ENCODE measurements at places on chromosomes 11 and 22.

DNA sequence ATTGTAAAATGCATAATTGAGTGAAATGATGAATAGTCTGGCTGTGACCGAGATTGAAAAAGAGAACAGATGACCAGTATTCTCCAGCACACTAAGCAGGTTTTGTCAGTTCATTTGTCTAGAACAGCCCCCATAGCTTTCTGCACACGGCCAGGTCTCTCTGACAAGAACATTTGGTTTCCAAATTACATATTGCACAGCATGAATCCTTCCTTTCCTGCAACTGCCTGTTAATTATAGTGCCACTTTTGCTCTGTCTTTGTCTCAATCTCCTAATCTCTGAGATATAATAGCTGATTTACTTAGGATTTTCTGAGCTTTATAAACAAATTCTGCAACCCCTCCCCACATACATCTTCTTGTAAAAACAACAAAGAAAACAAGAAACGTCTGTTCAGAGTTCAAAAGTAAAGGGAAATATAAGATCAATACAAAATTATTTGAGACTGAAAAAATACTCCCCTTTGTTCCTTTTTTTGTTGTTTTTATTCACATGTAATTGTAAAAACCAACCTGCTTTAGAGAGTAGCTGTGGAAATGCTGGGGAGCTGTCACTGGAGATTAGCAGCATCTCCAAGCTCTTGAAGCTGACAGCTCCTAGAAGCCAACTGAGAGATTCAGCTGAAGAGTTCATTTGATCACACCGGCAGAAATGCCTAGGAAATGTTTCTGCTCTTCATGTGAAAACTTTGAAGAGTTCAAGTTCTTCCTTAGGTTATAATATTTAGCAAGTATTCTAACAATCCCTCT is 998.1 kb downstream of the DLG2 start:
- no peak for DNase-seq

DNA sequence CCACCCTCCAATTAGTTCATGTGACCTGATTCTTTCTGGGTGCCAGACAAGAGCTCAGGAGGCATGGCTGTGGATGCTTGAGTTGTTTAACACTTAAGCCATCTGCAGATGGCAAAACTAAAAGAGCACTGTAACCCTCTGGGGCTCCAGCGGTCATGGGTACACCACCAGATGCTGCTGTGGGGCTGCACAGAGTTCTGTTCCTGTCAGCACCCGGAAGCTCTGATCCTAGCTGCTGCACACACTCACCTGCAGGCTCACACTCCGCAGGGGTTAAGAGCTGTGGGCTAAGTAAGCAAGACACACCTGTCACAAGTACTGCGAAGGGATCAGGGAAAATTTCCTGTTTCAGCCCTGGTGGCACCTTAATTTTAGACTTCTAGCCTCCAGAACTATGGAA is 307.8 kb downstream of the C11orf87 start:
- DNase-seq = no peak

DNA sequence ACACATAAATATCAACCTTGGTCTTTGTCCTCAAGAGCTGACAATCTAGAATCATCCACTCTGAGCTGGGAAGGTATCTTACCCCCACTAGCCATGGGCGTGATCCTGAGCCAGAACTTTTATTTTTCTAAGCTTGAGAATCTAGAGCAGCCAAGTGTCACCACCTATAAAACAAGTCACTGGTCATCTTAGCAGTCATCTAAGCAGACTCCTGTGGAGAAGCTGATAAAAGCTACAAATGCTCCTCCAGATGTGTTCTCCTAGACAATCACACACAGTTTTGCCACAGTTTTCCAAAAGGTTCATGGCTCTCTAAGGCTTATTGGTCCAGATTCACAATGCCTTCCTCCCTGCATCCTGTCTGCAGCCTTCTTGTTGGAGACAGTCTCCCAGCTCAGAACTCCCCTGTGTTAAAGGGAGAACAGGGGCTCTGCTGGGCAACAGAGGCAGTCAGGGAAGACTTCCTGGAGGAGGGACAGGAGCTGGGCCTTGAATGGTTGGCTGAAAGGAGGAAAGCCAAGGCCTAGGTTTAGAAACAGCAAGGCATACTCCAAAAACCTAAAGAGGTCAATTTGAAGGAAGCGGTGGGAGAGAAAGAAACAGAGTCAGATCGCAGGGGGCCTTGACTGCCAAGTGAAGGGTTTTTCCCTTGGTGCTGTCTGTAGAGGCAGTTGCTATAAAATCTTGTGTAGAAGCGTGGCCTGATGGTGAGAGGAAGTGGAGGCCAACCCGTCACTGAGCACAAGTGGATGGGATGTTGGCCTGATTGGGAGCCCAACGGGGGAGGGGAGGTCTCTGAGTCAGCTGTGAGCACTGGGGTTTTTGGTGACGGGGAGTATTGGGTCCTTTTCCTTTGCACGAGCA is 42.0 kb downstream of the ALX4 start:
- DNase-seq = no peak

DNA sequence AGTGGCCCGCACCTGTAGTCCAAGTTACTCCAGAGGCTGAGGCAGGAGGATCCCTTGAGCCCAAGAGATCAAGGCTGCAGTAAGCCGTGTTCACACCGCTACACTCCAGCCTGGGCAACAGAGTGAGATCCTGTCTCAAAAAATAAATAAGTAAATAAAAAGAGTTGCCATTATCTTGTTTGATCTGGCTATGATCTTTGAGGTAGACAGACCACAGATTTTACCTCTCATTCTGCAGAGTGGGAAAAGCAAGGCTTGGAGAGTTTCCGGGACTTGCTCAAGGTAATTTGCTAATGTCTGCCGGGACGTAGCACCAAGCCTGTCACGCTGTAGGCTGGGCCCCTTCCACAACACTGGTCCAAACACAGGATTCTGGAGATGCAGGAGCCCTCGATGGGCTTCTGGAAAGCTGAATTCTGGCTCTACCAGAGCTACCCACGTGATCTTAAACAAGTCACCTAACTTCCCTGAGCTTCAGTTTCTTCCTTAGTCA is 6.8 kb downstream of the GRAP2 start:
- no peak for DNase-seq

DNA sequence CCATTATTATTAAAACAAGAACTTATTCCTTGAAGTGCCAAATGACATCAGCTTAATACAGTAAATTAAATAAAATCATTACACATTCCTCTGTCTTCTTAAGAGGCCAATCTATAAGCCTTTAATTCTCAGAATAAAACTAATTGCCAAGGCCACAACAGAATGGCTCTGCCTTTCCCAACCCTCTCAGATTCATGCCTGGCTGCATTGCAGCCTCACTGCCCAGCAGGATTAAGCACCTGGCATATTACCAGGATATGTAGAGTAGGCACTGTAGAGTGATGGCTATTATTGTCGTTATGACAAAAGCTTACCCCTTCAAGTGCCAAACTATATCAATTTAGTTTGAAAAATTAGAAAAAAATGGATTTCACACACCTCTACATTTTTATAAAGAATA is 9.4 kb upstream of the CALCA start:
- no peak for DNase-seq

- no peak for DNase-seq
These were observed 135.3 kb downstream of the KIF18A start for GRCh38 chr11:27972522-27973170.

GRCh38 chr11:102251423-102251822 is 65.9 kb upstream of the BIRC3 start:
- no peak for DNase-seq

DNA sequence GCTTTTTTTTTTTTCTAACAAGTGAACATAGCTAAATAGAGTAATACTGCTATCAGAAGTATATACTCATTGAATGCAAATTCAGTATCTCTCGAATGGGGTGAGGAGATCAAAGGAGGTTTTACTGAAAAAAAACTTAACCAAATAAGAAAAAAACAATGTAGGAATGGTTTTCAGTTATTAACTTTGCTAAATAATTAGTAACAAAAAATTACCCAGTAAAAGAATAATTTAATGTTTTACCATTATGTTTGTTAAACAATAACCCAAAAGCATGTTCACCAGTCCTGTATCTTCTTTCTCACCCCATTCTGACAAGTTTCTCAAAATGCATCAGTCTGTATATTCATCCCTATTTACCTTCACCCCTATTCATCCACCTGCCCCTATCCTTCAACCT is 22.6 kb upstream of the CTSC start:
- DNase-seq = no peak

DNA sequence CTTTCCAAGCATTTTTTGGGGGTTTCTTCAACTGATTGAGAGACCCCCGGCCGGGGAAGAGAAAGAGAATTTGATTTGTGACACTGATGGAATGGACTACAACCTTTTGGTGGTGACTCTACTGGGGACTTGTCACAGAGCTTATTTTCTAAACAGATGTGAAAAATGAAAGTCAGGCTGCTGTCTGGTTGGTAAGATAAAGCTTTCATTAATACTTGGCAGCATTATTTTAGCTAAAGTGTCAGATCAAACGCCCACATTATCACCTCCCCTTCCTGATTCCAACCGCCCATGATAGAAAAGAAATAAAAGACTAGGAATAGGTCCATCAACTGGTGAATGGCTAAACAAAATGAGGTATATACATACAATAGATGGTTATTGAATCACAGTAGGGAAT is 45.6 kb upstream of the EHF start:
- no peak for DNase-seq

- DNase-seq = no peak
These were observed 42.3 kb downstream of the PLAAT5 start for GRCh38 chr11:63448646-63449045.

DNA sequence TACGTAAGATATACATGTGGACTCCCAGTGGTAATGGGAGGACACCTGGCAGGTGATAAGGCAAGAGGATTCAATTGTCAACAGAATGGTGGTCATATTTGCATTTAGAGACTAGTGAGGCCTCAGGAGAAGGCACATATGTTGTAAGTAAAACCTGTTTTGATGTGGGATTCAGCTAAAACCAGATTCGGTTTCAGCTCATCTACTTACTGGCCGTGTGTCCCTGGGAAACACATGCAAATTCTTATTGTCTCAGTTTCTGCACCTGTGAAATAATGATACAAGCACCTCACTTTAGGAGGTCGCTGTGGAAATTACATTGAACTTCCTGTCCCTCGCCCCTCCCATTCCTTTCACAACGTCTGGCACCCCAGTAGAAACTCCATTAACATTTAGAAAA is 78.9 kb upstream of the FIBIN start:
- no peak for DNase-seq

DNA sequence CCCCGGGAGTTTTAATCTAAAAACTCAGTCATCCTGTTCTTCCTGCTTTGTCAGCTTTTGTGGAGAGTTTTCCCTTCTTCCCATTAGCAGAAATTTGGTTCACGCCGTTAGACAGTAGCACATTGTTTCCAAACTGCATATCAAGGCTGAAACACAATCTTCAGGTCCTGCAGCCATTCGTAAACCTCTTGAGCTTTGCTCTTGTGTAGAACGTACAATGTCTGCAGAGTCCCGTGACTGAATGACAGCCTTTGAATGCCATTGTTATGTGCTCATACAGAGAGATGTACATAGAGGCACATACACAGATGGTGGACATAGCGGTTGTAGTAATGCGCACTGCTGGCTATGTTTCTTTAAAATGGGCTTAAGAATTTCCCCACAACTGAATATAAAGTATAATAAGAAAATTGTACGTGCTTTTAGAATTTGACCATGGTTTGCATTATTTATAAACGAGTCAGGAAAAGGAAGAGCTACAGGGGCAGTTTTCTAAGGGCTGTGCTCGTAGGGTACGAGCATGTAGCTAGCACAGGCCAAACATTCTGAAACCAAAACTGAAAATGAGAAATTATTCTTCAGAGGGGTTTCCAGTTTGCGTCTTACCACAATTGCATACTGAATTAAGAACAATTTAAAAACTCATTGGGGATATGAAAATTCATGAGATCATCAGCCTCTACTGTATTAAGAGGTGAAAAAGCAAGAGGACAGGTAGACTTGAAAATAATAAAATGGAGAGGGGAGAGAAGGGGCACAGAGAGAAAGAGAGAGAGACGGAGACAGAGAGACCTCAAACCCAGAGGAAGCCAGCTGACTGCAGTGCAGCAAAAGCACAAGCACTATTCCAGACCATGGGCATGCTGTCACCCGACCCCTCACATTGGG is 310.1 kb downstream of the CADM1 start:
- no peak for DNase-seq

- DNase-seq = no peak
These were observed 302.0 kb downstream of the TBC1D22A start for GRCh38 chr22:47064416-47064815.

DNA sequence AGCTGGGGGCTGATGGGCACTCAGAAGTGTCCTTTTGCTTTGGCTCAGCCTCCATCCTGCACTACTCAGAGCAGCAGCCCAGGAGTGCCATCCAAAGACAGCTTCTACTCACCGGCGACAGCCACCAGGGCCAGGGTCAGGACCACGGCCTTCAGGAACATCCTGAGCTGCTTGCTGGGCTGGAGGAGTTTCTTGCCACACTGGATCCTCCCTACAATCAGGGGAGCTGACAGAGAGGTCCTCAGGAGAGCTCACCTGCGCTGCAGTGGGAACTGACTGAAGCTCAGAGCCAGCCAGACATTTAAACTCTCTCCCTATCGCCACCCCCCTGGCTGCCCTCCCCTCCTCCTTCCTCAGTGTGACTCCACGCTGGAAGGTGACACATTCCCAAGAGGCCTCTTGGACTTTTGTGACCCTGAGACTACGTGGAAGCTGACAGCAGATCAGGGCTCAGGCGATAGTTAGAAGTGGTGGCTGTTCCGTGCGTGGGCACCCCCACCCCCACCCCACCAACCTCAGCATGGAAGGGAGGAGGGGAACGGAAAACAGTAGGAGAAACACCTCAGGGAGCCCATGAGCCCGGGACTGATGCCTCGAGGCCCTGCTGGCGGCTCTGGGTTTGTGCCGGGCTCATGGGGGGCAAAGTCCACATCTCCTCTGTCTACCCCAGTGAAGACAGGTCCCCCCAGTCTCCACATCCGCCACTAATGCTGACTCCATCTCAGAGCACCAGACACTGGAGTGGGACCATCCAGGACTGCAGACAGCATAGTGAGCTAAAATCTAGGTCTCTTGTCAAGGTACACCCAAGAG is at the start of gene APOA4:
APOA4 (minus strand) TSS at position 274 of the 813 bp plus-strand sequence; CDS start at position 161, 113 bp downstream.
- no peak for DNase-seq

DNA sequence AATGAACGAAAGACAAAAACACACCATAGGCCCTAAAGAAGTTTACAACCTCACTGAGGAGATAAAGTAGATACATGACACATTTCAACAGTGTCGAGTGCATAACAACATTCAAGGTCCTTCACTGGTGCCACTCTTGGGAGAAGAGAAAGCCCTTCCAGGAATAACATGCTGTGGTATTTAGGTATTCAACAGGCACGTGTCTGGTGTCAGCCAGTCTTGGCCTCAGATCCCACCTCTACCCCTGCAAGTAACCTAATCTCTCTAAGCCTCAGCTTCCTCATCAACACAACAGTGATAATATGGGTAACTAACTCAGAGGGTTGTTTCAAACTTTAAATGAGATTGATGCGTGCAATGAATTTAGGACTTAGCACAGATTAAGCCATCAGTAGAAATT is 235.0 kb upstream of the ZC3H12C start:
- no peak for DNase-seq

All from activated effector memory CD4-positive, alpha-beta T cell treated with Interleukin-2 at 50 U/mL for 16 hours (primary cell).